ENCODE measurements at places on chromosomes 7 and 10.
A peak's percentile ranks its signal among the peaks of the same experiment; 100 is the strongest.

GRCh38 chr10:102452672-102453340, 1.5 kb upstream of the C10orf95 start:
- DNase-seq, result peak; percentile 85
- H3K4me1 ChIP-seq, result peaks cover 29% of the 10 kb centered on the region
- no peaks in the 10 kb centered on the region for H3K27me3 ChIP-seq
- H3K4me3 ChIP-seq, result peak overlapping the region; percentile 93

GRCh38 chr10:34151481-34151880, 663.6 kb downstream of the PARD3 start:
- H3K36me3 ChIP-seq, result no peaks in the 10 kb centered on the region
- H3K27ac ChIP-seq, result no peak overlapping the region
- no peaks in the 10 kb centered on the region for H3K4me1 ChIP-seq
- H3K27me3 ChIP-seq, result peaks cover 3% of the 10 kb centered on the region
- DNase-seq, result no peak
- no peak overlapping the region for H3K4me3 ChIP-seq

DNA sequence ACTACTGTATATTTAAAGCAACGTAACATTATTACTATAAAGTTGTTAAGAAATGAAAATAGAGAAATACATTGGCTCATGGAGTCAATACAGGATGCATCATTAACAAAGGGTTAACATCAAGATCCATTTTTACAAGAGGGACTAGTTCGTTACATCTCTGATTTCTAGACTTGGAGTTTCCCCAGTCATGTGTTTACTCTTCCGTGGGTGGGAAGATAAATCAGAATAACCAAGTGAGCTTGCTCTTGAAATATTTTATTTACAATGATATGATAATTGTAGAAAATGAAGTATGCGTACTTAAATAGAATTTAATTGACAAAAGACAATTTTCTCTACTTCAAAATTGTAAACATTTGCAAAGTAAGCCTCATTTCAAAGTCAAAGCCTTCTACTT, 1.0 kb upstream of the PRKAR2B start:
- no peak overlapping the region for H3K4me3 ChIP-seq
- DNase-seq, result no peak
- peaks cover 8% of the 10 kb centered on the region for H3K4me1 ChIP-seq

DNA sequence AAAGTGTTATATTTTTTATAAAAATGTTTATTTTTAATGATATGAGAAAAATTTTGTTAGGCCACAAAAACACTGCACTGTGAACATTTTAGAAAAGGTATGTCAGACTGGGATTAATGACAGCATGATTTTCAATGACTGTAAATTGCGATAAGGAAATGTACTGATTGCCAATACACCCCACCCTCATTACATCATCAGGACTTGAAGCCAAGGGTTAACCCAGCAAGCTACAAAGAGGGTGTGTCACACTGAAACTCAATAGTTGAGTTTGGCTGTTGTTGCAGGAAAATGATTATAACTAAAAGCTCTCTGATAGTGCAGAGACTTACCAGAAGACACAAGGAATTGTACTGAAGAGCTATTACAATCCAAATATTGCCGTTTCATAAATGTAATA, 64.8 kb upstream of the CAPZA2 start:
- no peak for DNase-seq
- H3K36me3 ChIP-seq, result no peaks in the 10 kb centered on the region
- H3K27me3 ChIP-seq, result peaks cover 13% of the 10 kb centered on the region
- H3K4me3 ChIP-seq, result no peak overlapping the region
- H3K27ac ChIP-seq, result no peak overlapping the region
- no peaks in the 10 kb centered on the region for H3K4me1 ChIP-seq

GRCh38 chr10:110865186-110865808, 6.4 kb upstream of the PDCD4 start:
- H3K27ac ChIP-seq, result peak overlapping the region; percentile 95
- peaks cover 93% of the 10 kb centered on the region for H3K4me1 ChIP-seq
- no peak for DNase-seq
- H3K27me3 ChIP-seq, result no peaks in the 10 kb centered on the region
- peak overlapping the region; percentile 68 for H3K4me3 ChIP-seq

DNA sequence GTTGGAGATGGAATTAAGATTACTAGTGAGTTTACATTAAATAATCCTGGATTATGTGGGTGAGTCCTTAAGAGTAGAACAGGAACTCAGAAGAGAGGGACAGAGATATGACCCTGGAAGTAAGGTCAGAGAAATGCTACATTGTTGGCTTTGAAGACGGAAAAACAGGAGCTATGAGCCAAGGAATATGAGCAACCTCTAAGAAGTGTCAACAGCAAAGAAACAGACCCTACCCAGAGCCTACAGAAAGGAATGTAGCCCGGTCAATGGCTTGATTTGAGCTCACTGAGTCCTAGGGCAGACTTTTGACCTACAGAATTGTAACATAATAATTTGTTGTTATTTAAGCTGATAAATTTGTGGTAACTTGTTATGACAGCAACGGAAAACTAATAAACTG, 304.9 kb downstream of the IPMK start:
- no peaks in the 10 kb centered on the region for H3K4me1 ChIP-seq
- H3K27ac ChIP-seq, result no peak overlapping the region
- H3K4me3 ChIP-seq, result no peak overlapping the region
- DNase-seq, result no peak
- H3K36me3 ChIP-seq, result no peaks in the 10 kb centered on the region
- no peaks in the 10 kb centered on the region for H3K27me3 ChIP-seq

DNA sequence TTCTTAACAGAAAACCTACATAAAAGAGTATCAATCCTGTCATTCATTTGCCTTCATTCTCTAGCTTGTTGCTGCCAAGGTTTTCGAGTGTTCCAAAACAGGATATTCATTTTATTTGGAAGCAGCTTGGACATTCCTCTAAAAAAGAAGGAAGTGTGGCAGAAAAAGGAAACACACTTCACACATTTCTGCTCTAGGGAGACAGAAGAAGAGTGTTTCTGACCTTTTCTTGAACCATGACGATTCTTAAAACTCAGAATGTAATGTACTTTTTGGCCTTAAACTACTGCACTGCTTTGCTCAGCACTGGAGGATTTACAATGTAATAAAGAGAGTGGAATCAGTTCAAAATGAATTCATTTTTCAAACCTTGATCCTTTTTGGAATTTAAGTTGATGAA, 81.3 kb downstream of the SEMA3A start:
- H3K4me3 ChIP-seq, result no peak overlapping the region
- no peaks in the 10 kb centered on the region for H3K36me3 ChIP-seq
- H3K4me1 ChIP-seq, result peaks cover 4% of the 10 kb centered on the region
- H3K27me3 ChIP-seq, result no peaks in the 10 kb centered on the region
- H3K27ac ChIP-seq, result no peak overlapping the region

GRCh38 chr10:131998050-131998844, 16.5 kb upstream of the BNIP3 start:
- no peak overlapping the region for H3K4me3 ChIP-seq
- H3K4me1 ChIP-seq, result no peaks in the 10 kb centered on the region
- H3K27ac ChIP-seq, result no peak overlapping the region
- DNase-seq, result no peak

DNA sequence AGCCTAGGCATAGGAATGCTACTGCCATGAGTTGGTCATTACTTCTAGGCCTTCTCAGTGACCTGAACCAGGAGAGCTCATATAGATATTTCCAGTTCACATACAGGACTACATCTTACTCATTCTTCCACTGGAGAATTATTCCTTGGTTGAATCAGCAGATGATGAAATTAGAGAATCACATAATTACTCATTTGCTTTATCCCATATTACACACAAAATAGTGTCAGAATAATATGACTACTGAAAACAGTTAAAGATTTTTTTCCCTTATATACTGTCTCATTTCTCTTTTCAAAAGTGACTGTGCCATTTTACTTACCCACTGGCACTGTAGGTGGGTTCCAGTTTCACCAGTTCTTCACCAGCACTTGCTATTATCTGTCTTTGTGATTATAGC, 18.5 kb downstream of the BMS1 start:
- no peaks in the 10 kb centered on the region for H3K27me3 ChIP-seq
- H3K4me3 ChIP-seq, result no peak overlapping the region
- no peak for DNase-seq
- peak overlapping the region; percentile 72 for H3K27ac ChIP-seq

DNA sequence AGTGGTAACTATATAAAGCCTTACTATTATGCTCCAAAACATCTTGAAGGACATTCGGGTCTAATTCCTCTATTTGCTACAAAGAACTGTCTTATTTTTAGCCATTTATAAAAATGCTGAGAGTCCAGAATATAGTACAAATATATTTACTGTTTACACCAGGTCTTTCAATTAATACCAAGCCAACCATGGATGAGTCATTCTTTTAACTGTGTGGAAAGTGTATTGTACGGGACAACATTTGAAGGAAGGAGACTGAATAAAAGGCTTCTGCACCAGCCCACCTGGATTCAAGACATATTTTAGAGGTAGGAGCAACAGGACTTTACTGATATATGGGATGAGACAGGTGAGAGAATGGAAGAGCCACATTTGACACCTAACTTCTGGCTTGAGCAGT, 35.4 kb downstream of the MASTL start:
- H3K27me3 ChIP-seq, result no peaks in the 10 kb centered on the region
- no peaks in the 10 kb centered on the region for H3K4me1 ChIP-seq
- no peak overlapping the region for H3K4me3 ChIP-seq
- H3K36me3 ChIP-seq, result peaks cover 12% of the 10 kb centered on the region
- H3K27ac ChIP-seq, result no peak overlapping the region

DNA sequence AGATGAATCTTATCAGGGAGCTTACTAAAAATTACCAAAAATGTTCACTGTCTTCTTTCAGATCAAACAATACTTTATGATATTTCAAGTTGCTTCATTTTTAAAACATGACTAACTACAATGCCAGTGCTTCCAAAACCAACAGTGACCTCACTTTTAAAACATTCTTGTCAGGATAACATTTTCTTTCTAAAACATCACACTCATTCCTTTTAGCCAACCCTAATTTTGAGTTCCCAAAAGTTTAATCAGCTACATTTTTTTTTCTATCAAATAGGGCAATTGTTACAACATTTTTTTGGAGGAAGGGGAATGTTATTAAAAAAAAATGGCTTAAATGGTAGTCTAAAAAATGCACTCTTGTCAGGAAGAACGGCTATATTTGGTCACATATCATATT, 37.3 kb downstream of the RTKN2 start:
- no peak for DNase-seq
- peaks cover 14% of the 10 kb centered on the region for H3K4me1 ChIP-seq
- no peak overlapping the region for H3K27ac ChIP-seq
- no peak overlapping the region for H3K4me3 ChIP-seq

DNA sequence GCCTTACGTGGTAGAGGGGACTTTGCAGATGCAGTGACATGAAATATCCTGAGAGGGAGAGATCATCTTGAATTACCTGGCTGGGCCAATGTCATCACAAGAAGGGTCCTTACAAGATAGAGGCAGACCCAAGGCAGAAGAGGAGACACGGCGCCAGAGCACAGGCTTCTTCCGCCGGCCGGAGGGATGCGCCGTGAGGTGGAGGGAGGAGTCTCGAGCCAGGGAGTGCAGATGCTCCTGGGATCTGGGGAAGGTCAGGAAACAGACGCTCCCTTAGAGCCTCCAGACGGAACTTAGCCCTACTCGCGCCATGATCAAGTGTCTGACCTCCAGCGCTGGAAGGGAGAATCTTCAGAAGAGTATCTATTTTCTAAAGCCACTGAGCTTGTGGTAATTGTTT, 304.8 kb downstream of the GLRX3 start:
- no peak for DNase-seq
- no peaks in the 10 kb centered on the region for H3K36me3 ChIP-seq
- no peaks in the 10 kb centered on the region for H3K4me1 ChIP-seq
- no peak overlapping the region for H3K27ac ChIP-seq

- peaks cover 13% of the 10 kb centered on the region for H3K36me3 ChIP-seq
- peak; percentile 74 for DNase-seq
- peak overlapping the region; percentile 83 for H3K27ac ChIP-seq
- peaks cover 21% of the 10 kb centered on the region for H3K4me1 ChIP-seq
- peak overlapping the region; percentile 90 for H3K4me3 ChIP-seq
These were observed 869 bp downstream of the TRIM24 start for GRCh38 chr7:138460649-138461607.

- DNase-seq, result no peak
- no peak overlapping the region for H3K27ac ChIP-seq
- no peak overlapping the region for H3K4me3 ChIP-seq
- peaks cover 19% of the 10 kb centered on the region for H3K27me3 ChIP-seq
- no peaks in the 10 kb centered on the region for H3K4me1 ChIP-seq
These were observed 83.5 kb upstream of the INSIG1 start for GRCh38 chr7:155213955-155214740.
